Body of pancreas (tissue), 4 donors: ENCODE measurements at places on chromosomes 13 and 19. TPM values are rescaled to one million over a fixed set of nuclear protein-coding genes. Genes with fewer than 3 reads are reported as not detected.

- DNase-seq: no peak
These were observed 983 bp downstream of the LINGO3 start for GRCh38 chr19:2306971-2307370.

- DNase-seq: no peak
These were observed 179.7 kb upstream of the TSC22D1 start for GRCh38 chr13:44755872-44756271.

GRCh38 chr19:41218615-41219507, at the start of gene AXL:
AXL (plus strand) TSS chr19:41219223; CDS start chr19:41219393, 170 bp downstream.
- peak; percentile 35 for DNase-seq

GRCh38 chr19:35715355-35715809, 2.4 kb upstream of the KMT2B start:
- DNase-seq: no peak

DNA sequence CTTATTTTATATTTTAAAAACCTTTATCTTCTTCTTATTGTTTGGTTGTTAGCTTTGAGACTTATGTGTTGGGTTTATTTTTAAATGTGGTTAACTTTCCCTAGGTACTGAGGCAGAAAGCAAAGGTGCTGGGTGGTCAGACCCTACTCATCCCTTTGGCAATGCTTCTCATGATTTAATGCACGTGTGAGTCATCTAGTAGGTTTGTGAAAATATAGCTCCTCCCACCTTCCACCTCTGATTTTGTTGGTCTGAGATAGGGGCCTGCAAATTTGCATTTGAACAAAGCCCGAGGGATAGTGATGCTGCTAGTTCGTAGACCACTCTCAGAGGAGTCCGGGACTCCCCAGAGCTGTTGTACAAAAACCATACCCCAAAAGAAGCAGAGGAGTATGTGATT, 771.3 kb upstream of the ARGLU1 start:
- no peak for DNase-seq

- DNase-seq: no peak
These were observed 13.9 kb downstream of the NFIX start for GRCh38 chr19:13008926-13009787.

- DNase-seq: no peak
These were observed 4.4 kb downstream of the TMEM145 start for GRCh38 chr19:42317535-42317934.

- DNase-seq: no peak
These were observed 458.7 kb downstream of the MYO16 start for GRCh38 chr13:109087916-109088623.

- peak; percentile 70 for DNase-seq
These were observed 190.9 kb downstream of the COL4A1 start for GRCh38 chr13:110116072-110116487.

- DNase-seq: no peak
These were observed 1.2 kb downstream of the S1PR5 start for GRCh38 chr19:10516064-10516385.

DNA sequence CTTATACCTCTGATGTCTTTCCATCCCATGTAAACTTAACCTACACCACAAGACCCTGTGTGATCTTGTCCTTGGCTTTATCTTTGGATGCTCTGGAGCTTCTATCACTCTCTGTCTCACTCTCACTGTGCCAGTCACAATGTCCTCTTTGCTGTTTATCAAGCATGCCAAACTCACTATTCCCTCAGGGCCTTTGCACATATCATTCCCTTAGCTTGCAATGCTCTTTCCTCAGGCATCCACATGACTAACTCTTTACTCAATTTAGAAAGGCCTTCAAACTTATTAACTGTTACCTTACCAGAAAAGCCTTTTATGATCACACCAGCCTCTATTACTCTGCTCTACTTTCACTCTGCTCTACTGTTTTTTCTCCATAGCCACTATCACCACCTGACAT, 354.1 kb downstream of the RFC3 start:
- no peak for DNase-seq

DNA sequence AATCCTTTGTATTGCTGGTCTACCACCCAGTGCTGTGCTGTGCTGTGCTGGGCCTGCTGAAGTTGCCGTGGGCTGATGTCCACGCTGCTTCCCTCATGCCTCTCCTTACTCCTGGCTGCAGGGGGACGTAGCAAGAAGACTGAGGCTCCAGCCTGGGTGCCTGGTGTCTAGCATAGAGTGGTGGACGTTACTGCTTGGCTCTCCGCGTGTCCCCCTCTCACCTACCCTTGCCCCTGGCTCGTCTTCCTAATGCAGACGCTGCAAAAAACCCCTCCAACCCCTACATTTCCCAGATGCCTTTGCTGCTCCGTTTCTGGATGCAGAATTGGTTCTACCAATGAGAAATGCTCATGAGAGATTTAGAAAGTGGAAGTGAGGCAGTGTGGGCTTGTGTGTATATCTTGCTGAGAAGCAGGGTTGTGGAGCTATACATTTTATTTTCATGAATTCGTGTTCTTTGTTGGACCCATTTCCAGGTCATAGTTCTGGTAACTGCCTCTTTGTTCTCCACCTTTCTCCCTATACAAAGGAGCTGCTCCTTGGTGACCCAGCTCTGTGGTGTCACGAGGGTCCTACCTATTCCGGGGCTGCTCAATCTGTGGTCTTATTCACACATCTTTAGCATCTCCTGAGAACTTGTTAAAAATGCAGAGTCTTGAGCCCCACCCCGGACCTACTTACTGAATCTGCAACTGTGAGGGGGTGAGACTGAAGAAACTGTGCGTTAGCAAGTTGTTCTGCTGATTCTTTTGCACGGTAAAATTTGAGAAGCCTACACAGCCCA, 7.9 kb upstream of the DENND1C start:
- DNase-seq: no peak

- no peak for DNase-seq
These were observed 15.7 kb upstream of the ZNF701 start for GRCh38 chr19:52554216-52554971.

GRCh38 chr19:19134687-19135158, 3.6 kb downstream of the TMEM161A start:
- no peak for DNase-seq

GRCh38 chr19:8336072-8336569, 6.9 kb downstream of the KANK3 start:
- DNase-seq: no peak

DNA sequence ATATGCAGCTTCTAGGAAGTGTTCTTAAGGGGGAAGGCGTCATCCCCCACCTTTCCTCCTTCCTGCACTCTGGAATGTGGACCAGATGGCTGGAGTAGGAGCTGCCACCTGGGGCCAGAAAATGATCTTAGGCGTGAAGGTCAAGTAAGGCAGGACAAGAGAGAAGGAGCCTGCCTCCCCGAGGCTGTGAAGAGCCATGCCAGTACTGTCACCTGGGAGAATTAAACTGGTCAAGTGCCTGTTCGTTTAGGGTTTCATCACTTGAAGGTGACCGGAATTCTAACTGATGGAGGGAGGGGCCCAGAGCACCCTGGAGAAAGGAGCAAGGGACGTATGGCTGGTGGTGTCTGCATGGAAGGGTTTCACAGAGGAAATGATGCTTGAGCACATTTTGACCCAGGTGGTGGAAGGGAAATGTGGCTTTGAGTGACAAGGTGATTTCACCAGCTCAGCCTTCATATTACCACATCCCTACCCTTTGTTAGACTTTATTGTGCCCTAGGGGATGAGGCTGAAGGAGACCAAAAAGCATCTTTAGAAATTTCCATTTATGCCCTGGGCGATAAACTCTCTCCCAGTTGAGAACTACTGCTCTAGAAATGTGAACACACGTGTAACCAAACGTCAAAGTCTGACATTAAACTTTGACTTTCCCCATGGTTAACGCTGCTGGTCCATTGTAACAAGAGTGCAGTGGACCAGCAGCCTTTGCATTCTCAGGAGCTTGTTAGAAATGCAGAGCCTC, 37.5 kb downstream of the PPP2R1A start:
- DNase-seq: no peak

- no peak for DNase-seq
These were observed 2815.8 kb downstream of the PCDH9 start for GRCh38 chr13:64414381-64414780.

DNA sequence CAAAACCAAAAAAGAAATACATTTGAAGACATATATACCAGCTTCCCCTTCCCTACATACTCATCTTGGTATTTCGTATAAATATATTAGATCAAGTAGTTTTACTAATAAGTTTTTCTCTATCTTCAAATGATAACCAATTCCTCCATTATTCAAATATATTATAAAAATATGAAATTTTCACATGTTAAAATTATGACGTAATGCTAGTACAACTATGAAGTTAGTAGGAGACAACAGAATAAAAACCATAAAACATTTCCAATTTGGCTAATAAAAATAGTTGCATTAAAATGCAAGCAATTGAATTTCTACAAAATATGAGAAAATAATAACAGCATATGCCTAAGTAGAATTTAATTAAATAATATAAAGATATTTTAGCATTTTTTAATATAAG, 501.8 kb upstream of the SLITRK5 start:
- DNase-seq: no peak

DNA sequence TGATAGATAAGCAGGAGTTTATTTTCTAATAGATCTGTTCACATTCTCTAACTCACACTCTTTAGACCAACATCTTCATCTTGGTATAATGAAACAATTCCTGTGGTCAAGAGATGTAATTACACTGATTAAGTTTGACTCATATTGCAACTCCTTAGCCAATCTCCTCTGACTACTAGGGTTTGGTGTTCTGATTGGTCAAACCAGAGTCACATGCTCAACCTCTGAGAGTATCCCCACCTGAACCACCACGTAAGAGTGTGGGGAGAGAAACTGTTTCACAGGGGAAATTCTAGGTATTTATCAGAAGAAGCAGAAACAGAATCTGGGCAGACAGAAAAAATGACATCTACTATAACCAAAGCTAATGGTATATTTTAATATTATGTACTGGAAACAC, 42.4 kb downstream of the UQCRFS1 start:
- DNase-seq: no peak

GRCh38 chr19:36115453-36116343, at the start of gene TBCB:
TBCB (plus strand) TSS chr19:36115468; CDS start chr19:36115561, 93 bp downstream.
- DNase-seq: no peak

GRCh38 chr13:73765651-73766384, 368.4 kb downstream of the KLF12 start:
- peak; percentile 76 for DNase-seq

DNA sequence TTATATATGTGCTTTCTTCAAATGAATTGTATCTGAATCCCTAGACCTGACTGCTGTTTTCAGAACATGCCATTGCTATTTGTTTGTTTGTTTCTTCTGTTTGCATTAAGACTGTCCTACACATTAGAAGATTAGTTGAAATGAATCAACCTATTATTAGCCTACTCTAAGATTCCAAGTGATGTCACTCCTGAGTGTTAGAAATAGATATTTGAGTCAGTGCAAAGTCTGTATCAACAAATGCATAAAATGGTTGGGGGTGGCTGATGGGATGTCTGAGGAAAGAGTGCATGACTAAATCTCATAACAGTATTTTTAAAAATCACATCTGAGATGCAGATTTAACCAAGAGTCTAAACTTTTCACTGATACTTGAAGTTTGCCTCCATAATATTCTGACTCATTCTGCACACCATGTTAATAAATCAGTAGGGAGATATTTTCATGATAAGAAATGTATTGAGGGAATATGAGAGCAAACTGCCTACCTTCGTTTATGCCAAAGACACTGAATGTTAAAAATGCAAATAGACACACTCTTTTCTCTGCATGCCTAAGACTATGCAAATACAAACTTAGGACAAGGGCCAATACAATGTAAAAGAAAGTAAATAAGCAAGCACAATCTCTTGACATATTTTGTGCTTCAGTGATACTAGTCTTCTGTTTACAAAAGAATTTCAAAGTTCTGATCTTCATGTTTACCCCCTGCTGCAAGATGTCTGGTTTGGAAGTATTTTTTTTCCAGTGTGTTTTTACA, 253.3 kb downstream of the LIG4 start:
- no peak for DNase-seq

- DNase-seq: no peak
These were observed 5.1 kb upstream of the ZNF816 start for GRCh38 chr19:52967772-52968171.

GRCh38 chr13:69040898-69041297, 1066.7 kb upstream of the ATXN8OS start:
- no peak for DNase-seq

DNA sequence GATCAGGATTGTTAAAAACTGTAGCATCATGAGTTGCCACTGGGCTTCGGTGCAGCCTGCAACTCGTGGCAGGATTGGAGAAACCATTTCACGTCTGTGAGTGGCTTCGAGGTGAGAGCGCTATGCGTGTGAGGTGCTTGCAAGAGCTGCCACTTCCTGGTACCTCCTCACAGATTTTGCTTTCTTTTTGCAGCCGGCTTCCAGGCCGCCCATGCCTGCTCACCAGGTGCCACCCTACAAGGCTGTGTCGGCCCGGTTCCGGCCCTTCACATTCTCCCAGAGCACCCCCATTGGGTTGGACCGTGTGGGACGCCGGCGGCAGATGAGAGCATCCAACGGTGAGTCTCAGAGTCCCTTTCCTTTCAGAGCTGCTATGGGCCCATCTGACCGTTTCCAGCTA, 57.9 kb upstream of the C1QTNF9 start:
- no peak for DNase-seq

DNA sequence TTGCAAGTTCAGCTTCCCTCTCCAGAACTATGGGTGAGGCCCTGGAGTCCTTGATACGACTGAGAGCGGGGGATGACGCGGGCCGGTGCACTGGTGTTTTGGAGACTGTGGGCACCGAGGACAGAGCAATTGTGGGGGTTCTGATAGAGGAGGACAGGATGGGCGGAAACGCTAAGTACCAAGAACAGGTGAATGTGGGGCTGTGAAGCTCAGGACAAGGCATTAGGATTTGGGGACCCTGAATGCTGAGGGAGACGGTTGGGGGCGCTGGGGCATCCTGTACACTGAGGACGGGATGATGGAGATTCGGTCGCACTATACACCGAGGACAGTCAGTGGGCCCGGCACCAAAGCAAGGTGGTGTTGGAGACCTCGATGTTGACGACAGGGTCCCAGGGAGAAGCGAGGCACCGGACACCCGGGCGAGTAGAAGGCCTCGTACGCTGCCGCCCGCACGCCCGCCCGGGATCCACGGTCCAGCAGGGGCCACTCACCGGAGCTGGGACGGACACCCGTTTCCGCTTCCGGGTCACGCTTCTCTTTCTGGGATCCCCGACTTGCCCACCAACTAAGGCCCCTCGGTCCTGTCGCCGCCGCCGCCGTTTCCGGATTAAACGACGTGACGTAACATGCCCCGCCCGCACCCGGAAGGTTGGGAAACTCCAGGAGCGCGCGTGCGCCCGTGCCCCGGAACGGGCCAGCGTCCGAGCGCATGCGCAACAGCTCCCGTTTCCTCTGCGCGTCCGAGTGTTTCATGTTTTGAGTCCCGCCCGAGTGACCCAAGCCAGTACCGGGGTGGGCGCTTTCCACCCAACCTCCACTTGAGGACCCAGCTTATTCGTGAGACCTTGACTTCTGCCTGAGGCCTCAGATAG, at the start of gene CHMP2A:
Gene CHMP2A (minus strand): TSS at position 612 of the 875 bp plus-strand sequence. CDS start 893 bp downstream, outside the sequence.
- peak; percentile 98 for DNase-seq

GRCh38 chr13:43245374-43245964, 222.1 kb downstream of the DNAJC15 start:
- no peak for DNase-seq

- no peak for DNase-seq
These were observed 105.0 kb downstream of the SUCLA2 start for GRCh38 chr13:47896111-47896510.

The FBXL12 gene
- total RNA-seq: 16.1 TPM

The CYP4F8 gene
- not detected for total RNA-seq

The PCDH9 gene
- 3.9 TPM for total RNA-seq

The CD209 gene
- 1.6 TPM for total RNA-seq

The ZNF93 gene
- total RNA-seq: 2.3 TPM

The TNNI3 gene
- total RNA-seq: not detected

The WASF3 gene
- 6.0 TPM for total RNA-seq

The ZSWIM9 gene
- 9.6 TPM for total RNA-seq

The CXCL17 gene
- total RNA-seq: 6.3 TPM

The AXL gene
- 15.0 TPM for total RNA-seq
